NCI-H748 treated with DMSO at 0.1 percent for 48 hours (cell line): ENCODE measurements at places on chromosomes 7 and 10.

DNA sequence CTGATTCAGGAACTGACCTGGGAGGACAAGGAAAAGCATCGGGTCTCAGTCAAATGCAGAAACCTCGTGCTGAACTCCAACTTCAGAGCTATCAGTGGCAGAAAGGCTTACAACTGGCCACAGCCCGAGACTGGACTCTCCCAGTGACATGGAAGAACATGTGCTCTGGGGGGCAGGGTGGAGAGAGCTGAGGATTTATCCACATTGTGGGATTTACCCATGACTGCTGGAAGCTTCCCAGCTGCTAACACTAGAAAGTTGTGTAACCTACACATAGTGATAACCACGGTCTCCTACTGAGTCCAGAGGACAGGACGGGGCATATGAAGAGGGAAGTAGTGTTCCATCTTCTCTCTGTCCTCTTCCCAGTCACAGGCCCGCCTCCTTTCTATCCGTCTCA, 103.4 kb downstream of the ITIH5 start:
- DNase-seq = no peak

DNA sequence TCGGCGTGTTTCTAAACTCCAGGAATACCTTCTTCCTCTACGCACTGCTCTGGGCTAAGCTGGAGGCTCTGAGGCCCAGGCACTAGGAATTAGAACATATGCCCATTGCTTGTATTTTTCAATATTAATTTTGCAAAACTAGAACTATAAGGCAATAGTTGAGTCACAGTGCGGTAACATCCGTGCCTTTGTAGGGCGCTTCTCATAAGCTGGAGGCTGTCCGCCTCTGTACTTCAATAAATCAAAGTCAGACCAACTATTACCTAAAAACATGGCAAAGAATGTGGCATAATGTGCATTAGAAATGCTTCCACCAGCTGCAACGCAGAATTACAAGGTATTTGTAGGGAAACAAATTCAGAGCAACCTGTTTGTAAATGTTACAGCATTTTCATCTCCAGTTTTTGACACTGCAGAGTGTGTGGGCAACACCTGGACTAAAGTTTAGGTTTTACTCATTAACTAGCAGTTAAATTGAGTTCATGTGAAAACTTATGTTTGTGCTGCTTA, 440 bp upstream of the MINDY3 start:
- no peak for DNase-seq

DNA sequence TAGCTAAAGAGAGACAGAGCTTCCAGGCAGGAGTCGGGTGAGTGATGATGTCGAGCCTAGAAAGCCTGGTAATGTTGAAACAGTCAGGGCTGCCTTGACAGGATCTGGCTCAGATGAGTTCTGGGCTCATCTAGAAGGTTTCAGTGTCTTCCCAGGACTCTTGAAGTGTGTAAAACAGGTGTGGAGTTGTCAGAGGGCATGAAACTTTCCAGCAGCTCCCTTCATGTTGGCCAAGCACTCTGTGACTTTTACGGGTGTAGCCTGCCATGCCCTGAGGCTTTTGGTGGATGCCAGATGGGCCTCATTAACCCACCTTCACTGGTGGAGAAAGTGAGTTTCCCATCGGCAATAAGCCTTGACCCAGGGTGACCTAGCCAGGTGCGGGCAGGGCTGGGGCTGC, 66.4 kb upstream of the PDCD4 start:
- DNase-seq = no peak

DNA sequence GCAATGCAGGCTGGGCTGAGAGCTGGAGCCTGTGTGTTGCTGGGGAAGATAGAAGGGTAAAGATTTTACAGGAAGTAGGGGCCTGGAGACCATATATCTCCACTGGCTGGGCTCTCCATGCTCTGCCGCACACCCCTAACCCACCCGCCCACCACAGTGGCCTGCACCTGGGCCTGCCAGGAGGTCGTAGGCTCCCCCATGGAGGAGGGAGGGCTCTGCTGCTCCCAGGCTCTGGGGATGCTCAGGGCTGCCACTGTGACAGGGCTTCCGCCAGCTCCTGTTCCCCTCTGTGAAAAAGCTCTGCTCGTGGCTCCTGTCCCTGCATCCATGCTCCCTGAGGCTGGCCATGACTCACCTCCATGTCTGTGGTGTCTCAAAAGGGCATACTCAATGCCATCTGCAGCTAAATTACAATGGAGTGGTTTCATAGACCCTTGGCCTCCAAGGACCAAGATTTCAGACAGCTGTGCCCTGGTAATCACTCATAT, 106.0 kb downstream of the CXCL12 start:
- no peak for DNase-seq

DNA sequence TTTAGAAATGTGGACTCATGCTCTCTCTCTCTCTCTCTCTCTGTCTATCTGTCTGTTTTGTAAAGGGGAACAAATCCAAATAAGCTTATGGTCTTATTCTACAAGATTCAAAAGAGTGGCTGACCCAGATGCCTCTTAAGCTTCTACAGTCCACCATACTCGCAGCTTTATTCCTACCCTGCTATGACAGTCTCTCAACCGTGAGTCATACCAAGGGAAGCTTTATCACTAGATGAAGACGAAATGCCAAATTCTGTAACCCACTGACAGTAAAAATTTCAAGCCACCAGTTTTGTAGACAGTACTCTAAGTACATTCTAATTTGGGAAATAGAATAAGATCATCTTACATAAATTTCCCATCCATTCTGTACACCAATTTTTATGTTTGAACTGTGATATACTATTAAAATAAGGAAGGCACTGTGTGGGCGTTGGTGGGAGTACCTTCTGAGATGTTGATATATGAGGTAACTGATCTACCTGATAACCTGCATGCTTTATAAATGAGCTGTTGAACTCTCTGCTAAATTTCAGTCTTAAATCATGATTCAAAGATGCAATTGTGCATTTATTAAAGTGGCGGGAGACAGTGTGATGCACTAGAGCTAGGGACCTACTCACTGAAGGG, 153.2 kb downstream of the KLF6 start:
- DNase-seq = no peak

DNA sequence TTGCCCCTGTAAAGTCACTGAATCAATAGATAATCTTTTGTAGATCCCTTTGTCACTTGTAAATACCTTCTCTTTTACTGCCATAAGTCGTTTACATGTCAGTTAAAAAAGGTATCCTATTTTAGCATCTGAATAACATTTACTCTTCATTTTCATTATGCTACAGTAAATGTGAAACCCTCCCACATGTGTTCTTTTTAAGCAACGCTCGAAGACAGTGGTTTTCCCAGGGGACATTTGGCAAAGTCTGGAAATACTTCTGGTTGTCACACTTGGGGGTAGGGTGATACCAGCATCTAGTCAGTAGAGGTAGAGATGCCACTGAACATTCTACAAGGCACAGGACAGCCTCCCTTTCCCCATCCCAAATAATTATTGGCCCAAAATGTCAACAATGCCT, 23.7 kb downstream of the ATAD1 start:
- no peak for DNase-seq

DNA sequence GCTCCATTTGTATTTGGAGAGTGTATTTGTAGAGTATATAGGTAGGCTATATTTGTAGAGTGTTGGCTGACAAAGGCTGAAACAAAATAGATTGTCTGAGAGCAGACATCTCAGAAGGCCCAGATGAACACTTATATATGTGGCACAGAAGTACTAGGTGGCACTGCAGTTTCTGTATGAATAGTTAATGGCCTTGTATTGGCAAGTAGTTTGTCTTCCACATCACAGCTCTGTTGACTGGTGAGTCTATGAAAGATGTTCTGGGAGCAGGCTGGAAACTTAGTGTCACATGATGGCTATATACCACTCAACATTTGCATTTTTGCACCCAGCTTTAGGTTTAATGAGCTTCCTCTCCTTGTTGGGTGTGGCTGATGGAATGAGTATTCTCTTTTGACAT, 51.9 kb downstream of the CCNY start:
- DNase-seq = peak; percentile 22

DNA sequence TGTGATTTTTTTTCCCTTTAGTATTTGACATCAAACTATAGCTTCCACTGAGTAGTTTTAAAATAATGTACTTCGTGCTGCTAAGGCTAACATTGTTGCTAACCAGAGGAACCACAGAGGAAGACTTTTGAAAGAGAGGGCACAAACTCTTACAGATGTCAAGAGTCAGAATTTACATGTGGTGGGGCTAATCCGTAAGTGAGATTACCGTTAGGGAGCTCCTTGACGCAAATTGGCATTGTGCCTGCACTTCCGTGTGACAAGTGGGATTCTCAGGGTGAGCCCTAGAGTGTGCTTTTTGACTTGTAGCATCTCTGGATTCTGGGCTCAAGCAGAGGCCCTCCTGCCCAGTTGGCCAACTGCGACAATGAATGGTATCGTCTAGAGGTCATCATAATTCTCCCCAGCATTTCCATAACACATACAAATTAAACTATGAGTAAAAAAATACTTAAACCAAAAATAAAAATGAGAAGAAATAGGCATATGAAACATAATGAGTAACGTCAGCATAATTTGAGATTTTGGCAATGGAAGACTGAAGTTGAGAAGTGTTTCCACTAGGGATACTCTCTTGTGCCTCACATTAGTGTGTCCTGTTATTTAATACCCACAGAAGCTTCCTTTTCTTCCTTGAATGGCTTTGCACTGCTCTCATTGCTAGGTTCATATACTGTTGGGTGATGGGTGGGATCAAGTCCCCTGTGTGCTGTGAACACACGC, 164.0 kb downstream of the SDK1 start:
- DNase-seq = no peak

GRCh38 chr7:55148571-55148970, 129.8 kb downstream of the EGFR start:
- DNase-seq = no peak

DNA sequence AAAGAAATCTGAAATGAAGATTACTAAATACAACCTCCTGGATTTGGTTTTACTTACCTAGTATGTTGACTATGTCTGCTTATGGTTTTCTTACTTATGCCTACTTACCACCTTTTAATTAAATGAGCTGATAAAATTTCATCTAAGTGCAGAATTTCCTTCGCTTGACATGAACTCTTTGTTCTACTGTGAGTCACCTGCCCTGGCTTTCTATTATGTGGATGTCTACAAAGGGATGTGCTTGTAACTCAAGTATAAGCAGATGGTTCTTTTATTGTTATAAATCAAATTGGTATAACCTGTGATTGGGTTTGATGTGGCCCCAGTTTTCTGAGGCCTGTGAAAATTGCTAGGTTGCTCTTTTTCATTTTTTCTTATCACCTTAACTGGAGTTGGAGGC, 389.1 kb upstream of the ANKRD30A start:
- DNase-seq = peak; percentile 40

DNA sequence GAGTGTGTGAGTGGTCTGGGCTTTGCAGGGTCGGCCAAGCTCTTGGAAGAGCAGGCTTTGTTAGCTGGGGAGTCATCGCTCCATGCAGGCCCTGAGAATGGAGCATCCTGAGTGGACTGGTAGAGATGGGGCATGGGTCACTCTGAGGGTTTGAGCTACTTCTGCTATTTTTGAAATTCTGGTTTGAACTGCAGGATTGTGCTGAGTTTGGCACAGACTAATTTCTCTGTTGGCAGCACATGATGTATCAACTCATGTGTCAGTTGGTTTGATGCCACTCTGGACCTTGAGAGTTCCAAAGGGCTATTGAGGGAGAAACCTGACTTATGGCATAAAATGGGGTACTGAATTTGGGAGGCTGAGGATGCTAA, 56.3 kb downstream of the LRMDA start:
- DNase-seq = no peak

- DNase-seq = peak; percentile 45
Measured at GRCh38 chr7:156892081-156892800, 742 bp downstream of the LMBR1 start.

DNA sequence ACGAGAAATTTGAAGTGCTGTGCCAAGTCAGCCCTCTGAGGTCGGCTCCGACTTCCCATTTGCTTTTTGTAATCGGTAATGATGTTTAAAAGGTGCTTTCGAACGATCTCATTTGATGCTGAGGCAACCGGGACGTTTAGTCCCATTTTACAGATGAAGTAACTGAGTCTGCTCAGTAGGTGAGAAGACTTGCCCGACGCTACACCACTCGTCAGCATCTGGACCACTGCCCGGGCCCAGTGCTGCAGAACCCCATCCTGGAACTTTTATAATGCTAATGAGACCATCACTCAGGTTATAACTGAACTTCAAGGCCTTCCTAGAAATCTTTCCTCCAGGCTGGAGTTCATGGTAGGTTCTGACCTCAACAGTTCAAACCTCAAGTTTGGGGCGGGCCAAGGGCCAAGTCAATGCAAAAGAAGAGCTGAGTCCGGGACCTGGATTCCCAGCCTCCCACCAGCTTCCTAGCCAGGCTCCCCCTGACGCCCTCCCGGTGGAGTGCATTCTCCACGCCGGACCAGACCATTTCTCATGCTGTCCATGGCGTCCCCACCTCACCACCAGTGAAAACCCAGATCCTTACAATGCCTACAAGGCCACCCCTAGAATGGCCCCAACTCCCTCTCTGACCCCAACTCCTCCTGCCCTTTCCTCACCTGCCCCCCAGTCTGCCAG, 699 bp upstream of the PDLIM1 start:
- DNase-seq = no peak

DNA sequence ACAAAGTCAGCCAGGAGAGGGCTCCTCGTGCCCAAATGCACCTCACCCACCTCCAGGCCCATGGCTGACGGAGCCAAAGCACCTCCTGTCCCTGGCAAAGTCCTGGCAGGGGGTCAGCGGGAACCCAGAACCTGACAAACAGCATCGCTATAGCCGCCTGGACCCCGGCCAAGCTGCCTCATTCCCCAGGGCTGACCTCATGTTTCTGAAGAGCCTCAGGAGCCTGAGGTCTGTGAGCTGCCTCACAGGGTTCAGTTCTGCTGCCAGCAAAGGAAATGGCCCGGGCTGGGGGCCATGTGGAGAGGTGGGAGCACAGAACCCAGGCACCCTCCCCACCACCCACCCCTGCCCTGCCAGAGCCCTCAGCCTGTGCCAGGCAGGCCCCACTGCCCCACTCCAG, 4.2 kb upstream of the NANOS1 start:
- no peak for DNase-seq

- DNase-seq = peak; percentile 24
Measured at GRCh38 chr7:141511676-141512396, 39.4 kb upstream of the AGK start.

GRCh38 chr7:4612237-4612636, 69.9 kb upstream of the FOXK1 start:
- no peak for DNase-seq

DNA sequence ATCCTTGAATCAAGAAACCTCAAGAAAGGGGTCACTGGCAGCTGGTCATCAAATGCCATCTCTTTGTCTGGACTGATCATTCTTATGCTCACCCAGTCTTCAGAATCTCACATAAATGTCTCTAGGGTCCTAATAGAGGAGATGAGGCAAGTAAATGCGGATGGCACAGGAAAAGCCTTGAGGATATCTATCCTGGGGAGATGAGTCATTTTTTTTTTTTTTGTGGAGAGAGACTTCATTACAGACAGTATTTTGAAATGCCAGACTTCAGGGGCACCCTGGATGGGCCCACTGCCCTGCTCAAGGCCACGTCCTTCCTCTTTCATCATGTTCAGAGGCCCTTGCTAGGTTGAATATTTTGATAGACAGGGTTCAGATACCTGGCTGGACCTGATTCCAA, 19.5 kb upstream of the PLPP4 start:
- no peak for DNase-seq

GRCh38 chr10:73956476-73957359, 41.2 kb upstream of the VCL start:
- DNase-seq = no peak
